ENCODE measurements at places on chromosomes 1 and 21.

GRCh38 chr1:147109762-147110161 lies 62.5 kb downstream of the PRKAB2 start:
- DNase-seq, result no peak

DNA sequence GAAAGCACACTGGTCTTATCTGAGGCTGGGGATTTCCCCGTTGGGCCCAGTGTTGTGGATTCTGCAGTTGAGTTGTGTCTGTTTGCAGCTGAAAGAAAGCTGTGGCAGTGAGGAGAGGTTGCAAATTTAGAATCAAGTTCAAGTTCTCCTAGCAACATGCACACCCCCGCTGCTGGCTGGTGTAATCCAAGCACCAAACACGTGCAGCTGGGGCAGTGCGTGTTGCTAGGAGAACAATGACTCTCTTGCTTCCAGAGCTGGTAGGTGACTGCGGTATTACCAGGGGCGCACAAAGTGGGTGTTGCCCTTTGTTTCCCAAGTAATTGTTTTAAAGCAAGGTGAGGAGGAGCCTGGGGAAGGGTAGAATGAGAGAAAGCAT lies 91.5 kb downstream of the IER5 start:
- DNase-seq, result no peak

DNA sequence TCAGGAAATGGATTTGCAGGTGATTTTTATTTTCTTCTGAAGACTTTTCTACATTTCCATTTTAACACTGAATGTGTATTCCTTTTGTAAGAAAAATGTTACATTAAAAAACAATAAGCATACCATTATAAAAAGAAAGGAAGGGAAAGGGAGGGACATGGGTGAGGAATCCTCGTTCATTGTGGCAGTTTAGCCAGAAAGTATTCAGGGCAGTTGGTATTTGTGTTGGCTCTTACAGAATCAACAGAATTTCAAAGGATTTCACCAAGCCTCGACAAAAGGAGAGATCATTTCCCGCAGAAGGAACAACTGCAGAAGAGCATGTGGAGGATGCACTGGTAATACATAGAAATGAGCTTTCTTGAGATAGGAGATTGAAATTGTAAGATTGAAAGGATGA lies 35.0 kb downstream of the PLD5 start:
- DNase-seq, result no peak

GRCh38 chr1:70210820-70211219 lies 5.4 kb upstream of the LRRC40 start:
- DNase-seq, result no peak

GRCh38 chr1:67496329-67496728 lies 66.1 kb upstream of the SERBP1 start:
- no peak for DNase-seq

DNA sequence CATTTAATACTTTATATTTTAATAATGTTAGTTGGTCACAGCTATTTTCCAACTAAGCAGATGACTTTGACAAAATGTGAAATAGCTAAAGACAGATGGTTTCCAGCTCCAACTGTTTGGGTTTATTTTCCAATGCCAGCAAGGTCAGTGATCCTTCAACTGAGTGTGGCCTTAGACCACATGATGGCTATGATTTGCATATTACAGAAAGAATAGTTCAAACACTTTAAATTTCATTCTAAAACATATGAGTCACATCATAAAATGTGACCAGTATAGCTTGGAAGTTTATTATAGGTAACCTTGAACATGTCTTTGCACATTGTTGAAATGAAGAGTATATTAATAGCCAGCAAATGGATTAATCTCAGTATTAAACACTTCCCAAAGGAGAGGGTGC lies 454.0 kb upstream of the C1orf87 start:
- DNase-seq, result no peak
